ENCODE measurements at places on chromosomes 16 and 17.

DNA sequence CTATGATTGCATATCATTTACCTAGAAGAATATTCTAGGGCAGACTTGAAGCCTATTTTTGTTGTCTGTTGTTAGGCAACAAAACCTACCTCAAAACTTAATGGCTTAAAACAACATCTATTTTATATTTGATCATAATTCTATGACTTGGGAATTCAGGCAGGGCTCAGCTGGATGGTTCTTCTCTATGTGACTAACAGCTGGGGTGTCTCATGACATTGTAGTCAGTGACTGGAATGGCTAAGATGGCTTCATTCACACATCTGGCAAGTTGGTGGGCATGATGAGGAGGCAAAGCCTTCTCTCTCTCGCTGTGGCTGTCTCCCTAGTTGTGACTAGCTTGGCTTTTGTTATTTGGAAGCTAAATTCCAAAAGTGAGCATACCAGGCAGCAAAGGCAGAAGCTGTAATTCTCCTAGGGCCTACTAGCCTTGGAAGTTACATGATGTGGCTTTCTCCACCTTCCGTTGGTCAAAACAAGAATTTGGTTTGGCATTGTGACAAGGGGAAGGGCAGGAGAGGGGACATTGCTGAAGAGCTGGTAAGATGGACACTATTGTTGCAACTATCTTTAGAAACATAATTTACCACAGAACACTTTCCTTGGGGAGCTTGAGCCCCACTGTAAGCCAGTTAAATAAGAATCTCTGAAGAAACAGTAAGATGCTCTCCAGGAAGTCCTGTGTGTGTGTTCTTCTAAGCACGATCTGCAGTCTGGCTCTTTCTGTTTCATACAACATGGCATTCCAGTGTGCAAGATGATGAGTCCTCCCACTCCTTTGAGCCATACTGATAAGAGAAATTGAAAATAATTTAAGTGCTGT lies 39.4 kb downstream of the ZNRF1 start:
- peak; percentile 36 for DNase-seq

DNA sequence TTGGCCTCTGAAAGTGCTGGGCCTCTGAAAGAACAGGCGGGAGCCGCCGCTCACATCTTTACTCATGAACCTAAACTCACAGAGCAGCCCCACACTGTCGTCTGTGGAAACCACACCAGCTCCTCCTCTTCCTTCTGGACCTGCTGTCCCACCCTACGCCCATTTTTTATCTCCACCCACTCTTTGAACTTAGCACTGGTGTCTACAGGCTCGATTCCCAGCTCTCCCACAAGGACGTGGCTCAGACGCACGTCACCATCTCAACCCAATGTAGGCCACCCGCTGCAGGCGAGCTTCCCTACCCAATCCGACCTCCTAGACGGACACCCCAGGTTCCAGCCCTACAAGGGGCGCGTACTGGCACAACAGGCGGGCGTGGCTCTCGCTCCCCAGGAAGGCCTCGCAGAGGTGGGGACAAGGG lies 62.2 kb downstream of the NXN start:
- DNase-seq = no peak

GRCh38 chr17:52790359-52790955 lies 631.9 kb upstream of the CA10 start:
- no peak for DNase-seq

DNA sequence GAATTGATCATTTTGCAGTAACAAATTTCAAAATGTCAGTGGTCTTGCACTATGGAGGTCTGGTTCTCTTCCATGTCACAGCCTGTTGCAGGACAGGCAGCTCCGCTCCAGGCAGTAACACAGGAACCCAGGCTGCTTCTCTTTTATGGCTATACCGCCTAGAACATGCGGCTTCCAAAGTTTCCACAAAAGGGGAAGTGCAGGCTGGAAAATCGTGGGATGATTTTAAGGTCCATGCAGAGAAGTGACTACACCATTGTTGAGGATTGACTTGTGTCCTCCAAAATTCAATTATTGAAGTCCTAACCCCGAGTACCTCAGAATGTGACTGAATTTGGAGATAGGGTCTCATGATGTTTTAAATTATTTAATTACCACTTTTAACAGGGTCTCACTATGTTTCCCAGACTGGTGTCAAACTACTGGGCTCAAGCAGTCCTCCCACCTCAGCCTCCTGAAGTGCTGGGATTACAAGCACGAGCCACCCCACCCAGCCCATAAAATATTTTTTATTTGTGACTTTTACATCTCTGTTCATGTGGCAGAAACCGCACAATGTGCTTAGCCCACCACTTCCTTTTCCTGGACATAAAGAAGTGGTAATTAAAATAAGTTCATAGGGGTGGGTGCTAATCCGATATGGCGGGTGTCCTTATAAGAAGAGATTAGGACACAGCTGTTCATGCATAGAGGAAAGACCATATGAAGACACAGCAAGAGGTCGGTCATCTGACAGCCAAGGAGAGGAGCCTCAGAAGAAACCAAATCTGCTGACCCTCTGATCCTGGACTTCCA lies 279.2 kb upstream of the RPL38 start:
- no peak for DNase-seq

- DNase-seq = no peak
These were observed 113.5 kb upstream of the RPL38 start for GRCh38 chr17:74089869-74090464.

- DNase-seq = peak; percentile 85
These were observed 7.0 kb downstream of the KRT14 start for GRCh38 chr17:41579484-41580243.

Measured in LoVo (cell line).